ENCODE measurements at places on chromosomes 13 and 19.

DNA sequence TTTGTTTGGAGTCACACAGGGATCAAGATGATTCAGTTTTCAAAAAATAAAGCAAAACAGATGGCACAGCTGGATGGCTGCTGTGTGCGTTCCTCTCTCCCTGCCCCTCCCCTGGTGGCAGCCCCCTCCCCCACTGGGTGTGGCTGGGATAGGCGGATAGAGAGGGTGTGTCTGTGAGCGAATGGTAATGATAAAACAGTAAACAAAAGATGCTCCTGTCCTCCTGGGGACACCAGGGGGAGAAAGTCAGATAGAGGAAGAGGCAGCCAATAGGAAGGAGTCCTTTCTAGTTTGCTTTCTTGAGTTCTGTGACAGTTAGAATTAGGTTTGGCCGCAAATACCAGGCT lies 6.5 kb downstream of the TMEM255B start:
- no peak for DNase-seq

DNA sequence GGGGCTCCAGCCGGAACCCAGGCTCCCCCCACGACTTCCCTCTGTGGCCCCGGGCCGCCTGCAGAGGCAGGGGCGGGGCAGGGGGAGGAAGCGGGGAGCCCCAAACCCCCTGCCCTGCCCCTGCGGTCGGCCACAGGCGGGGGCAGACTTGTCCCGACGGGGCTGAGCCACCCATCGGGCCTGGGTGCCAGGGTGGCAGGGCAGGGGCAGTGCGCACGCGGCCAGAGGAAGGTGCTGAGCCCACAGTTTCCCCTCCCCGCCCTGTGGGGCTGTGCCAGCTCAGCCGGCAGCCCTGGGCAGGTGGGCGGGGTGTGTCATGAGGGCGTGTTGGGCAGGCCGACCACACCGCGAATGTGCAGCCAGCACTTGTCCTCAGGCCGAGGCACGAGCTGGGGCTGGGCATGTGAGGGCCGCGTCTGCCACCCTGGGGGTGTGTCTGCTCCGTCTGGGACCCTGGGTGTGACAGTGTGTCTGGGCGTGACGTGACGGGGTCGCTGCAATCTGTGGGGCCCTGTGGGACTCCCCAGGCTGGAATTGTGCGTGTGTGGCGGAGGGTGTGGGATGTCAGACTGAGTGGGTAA lies 17.7 kb downstream of the CCDC97 start:
- no peak for DNase-seq

DNA sequence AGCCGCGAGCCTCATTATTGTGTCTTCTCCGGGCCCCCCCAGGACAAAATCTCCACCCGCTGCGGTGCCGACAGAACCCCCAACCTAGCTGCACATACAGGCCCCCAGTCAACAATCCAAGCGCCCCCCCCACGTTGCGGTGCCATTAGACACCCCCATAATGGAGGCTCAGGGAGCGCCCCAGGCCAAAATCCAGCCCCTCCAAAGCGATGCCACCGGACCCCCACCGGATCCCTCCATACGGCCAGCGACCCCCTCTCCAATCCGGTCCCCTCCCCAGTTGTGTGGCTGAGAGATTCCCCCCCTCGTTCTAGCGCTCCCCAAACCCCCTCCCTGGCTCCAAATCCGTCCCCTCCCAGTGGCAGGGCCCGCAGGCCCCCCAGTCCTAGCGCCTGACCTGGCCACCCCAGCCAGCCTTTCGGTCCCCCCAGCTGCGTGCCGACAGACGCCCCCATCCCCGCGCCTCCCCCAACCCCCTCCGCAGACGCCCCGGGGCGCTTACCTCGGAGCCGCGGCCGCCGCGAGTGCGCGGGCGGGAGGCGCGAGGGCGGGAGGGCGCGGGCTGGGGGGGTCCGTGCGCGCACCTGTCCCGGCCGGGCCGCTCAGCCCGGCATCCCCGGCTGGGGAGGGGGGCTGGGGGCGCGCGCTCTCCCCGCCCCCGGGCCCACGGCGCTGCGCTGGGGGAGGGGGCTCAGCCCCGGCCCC lies 21.6 kb upstream of the SEMA6B start:
- DNase-seq, result no peak

DNA sequence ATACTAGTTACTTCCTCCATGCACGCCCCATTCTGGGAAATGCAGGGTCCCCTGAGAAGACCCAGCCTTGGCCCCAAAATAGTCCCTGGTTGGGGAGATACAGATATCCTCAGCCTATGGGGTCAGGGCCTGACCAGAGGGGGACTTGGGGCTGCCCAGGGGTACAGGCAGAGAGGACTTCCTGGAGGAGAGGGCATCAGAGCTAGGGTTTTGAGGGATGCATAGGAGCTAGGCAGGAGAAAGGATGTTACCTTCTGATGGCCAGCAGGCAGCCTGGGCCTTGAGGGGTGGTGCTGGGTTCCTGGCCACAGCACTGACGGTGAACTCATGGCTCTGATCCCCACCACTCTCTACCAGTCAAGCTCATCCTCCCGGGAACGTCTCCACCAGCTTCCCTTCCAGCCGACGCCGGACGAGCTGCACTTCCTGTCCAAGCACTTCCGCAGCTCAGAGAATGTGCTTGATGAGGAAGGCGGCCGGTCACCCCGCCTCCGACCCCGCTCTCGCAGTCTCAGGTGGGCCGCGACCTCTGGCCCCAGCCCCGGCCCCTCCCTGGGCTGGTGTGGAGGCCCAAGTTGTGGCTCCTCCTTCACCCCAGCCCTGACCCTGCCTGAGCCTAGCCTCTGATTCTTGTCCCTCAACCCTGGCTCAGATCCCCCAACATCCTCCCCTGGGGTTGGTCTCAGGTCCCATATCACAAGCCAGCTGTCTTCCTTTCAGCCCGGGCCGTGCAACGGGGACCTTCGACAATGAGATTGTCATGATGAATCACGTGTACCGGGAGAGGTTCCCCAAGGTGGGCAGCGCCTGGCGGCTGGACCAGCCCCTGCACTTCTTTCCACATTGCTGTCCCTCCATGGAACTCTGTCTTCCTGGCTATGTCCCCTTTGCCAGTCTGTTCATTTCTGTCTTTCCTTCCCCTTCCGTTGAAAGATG lies 25.6 kb downstream of the MAST3 start:
- DNase-seq, result no peak

GRCh38 chr13:31880851-31881494 lies 141.6 kb downstream of the RXFP2 start:
- DNase-seq, result no peak

DNA sequence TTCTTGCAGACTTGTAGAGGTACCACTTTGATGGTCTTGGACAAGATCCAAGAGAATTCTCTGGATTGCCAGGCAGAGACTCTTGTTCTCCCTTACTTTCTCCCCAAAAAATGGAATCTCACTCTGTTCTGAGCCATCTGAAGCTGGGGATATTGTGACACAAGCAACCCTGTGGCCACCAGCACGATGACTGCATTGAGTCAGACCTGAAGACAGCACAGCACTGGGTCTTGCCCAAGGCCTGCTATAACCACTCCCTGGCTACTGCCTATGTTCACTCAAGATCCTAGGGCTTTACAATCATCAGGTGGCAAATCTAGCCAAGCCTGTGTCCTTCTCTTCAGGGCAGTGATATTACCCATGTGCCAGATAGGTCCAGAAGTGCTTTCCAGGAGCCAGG lies 202.5 kb upstream of the SERP2 start:
- no peak for DNase-seq

GRCh38 chr19:53908935-53909415 lies at the start of gene CACNG7:
Gene CACNG7, plus strand, starts transcription at chr19:53909278. Its CDS starts 3,554 bp downstream, at chr19:53912832.
- DNase-seq, result no peak

DNA sequence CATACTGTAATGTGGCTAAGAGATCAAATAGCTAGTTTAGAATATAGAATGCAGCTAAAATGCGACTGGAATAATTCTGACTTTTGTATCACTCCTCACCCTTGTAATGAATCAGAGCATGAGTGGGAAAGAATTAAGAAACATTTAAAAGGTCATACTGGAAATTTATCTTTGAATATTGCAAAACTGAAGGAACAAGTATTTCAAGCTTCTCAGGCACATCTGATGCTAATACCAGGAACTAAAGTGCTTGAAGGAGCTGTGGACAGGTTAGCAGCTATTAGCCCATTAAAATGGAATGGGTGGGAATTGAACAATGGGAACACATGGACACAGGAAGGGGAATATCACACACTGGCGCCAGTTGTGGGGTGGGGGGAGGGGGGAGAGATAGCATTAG lies 144.2 kb upstream of the ZNF91 start:
- DNase-seq, result no peak
